ENCODE measurements at places on chromosomes 5 and 9.

DNA sequence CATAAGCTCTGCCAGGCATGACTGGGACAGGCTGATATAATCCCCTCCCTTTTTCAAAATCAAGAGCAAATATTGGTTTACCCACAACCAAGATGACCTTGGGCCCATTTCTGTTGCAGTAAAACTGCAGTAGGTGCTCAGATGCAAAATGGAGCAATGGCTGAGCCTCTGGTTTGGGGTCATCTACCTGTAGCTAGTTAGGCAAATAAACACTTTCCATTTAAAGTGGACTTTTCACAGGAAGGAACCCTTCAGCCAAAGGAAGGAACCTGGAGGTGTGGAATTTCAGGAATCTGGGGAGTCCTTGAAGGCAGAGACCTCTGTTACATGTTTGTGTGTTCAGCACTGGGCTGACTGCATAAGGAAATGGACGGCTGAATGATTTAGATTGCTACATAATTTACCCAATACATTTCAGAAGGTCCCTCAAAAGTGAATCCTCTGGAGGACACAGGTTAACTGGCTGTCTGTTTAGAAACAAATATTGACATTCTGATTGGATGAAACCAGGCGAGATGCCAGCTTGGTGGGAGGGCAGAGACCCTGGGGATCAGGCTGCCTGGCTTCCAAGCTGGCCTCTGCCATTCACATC lies 170.1 kb upstream of the ZNF618 start:
- no peak for DNase-seq

GRCh38 chr9:3810231-3810630 lies 284.4 kb upstream of the RFX3 start:
- no peak for DNase-seq

DNA sequence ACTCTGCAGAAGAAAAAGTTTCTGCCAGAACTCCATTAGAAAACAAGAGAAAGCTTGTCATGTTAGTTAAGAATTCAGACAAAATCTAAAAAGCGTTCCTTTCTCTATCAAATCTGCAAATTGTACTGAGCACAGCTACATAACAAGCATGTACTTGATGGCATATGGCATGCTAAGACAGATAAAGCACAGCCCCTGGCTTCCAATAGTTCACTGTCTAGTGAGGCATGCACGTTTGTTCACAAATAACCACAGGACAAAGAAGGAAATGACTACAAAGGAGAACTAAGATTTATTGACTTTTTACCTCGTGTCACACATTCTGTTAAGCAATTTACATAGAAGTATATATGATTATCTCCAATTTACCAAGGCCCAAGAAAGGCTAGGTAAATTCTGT lies 518.2 kb upstream of the TLE4 start:
- no peak for DNase-seq

DNA sequence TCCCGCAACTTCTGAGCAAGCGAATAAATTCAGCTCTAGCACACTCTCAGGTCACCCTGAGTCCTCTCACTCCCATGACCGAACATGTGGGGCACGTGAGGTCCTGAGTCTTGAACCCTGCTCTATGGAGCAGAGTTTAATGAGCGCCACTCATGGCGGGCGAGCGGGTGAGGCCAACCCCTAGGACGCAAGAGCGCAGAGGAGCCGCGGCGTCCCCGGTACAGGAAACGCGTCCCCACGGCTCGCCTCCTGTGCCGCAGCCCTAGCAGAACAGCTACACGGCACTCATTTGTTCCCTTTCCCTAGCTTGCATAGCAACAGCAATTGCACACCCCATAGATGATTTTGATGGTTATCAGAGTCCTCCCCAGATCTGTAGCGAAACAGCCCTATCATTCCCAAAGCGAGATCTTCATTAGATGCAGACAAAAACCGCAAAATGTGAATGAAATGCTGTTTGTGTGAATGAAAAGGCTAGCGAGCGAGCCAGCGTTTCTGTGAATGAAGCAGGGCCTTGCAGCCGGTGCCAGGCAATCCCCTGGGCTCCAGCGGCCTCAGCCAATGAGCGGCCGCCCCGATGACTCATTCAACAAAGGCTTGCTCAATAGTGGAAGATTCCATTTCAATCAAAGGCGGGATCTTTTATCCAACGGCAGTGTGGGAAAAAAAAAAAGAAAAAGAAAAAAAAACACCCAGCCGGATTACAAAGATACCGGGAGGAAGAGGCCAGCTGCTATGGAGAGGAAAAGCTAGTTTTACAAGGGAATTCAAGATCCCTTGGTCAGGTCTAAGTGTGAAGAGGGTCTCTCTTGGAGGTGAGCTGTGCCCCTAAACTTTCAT lies 1.5 kb upstream of the SHC3 start:
- no peak for DNase-seq

- DNase-seq: no peak
Measured at GRCh38 chr5:125006011-125006685, 259.7 kb upstream of the ZNF608 start.

DNA sequence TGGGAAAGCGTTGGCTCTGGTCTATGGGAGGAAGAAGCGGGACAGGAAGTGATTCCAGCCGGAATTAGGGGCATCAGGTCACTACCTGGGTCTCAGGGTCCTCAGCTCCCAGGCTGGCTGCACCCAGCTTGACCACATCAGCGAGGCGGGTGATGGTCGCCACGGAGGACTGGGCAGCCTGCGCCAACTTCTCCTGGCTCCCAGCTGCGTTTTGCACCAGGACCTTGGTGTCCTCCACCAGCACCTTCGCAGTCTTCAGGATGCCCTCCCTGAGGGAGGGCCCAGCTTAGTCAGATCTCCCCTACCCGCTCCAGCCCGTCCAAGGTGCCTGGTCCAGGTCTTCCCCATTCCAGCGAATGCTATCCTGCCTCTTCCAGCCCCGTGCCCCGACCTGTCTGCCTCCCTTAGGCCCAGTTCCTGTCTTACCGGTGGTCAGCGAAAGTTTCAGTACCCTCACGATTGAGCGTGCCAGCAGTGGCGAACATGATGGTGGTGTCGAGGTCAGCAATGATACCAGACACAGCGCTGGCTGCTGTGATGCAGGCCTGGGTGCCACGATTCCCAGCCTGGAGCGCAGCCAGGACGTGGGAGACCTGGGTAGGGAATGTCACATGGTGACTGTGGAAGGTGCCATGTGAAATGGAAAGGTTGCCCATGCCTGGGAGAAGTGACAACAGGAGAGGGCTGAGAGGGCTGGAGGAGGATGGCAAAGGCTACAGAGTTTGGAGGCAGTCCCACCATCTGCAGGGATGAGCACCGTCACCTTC lies 14.4 kb upstream of the TPM2 start:
- no peak for DNase-seq

All from effector CD8-positive, alpha-beta T cell (primary cell).